Stimulated activated CD8-positive, alpha-beta memory T cell treated with anti-CD3 and anti-CD28 coated beads, Interleukin-7, amount 100 ng/mL, for 1 hour (primary cell): ENCODE measurements at places on chromosomes 2 and 18.

- no peak for DNase-seq
Observed at GRCh38 chr2:192010073-192010472, 163.2 kb upstream of the CAVIN2 start.

- DNase-seq, result no peak
Observed at GRCh38 chr2:229553091-229553490, 161.3 kb downstream of the DNER start.

GRCh38 chr2:187478719-187479118 lies 30.7 kb upstream of the CALCRL start:
- DNase-seq, result no peak

GRCh38 chr2:131044075-131044756 lies 49.0 kb downstream of the FAM168B start:
- no peak for DNase-seq

DNA sequence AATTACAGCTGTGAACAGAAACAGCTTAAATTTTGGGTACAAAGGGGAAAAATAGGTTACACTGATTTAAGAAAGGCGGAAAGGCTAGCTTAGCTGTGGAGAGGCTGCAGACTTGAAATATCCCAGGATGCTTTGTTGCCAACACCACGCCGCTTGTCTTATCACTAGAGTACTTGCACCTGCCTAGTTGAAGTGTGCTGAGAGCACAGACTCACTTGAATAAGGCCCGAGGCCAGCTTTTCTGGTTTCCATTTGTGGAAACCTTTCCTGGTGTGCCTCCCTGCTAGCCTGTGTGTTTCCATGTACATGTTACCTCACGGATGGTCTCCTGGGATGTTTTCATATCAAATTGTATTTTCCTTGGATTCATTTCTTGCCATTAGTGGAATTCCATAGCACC lies 3.2 kb downstream of the CABLES1 start:
- DNase-seq, result no peak

- no peak for DNase-seq
Observed at GRCh38 chr2:83196225-83196624, 1262.9 kb downstream of the SUCLG1 start.

GRCh38 chr2:26805241-26805676 lies 19.4 kb downstream of the CENPA start:
- no peak for DNase-seq

GRCh38 chr2:204312105-204312504 lies 233.2 kb upstream of the PARD3B start:
- DNase-seq, result no peak

DNA sequence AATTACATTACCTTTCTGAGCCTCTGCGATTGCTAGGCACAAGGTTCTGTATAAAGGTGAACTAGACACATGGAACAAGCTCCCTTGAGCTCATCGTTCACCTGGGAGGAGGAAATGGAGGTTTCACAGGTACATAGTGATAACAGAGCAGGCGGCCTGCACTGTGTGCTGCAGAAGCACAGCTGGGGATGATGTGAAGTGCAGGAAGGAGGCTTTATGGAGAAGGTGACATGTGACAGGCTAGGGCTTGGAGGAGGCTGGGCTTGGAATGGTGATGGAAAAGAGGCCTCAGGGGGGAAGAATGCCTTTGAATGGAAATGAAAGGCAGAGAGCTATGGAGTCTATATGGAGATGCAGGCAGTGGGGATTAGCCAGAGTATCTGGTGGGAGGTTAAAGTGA lies 22.9 kb downstream of the MARCHF4 start:
- DNase-seq, result no peak

GRCh38 chr2:85157345-85157744 lies 24.2 kb downstream of the TCF7L1 start:
- DNase-seq, result no peak

GRCh38 chr2:128250229-128251025 lies 68.2 kb downstream of the HS6ST1 start:
- no peak for DNase-seq

GRCh38 chr2:42048299-42049220 lies 739 bp downstream of the PKDCC start:
- DNase-seq, result no peak

DNA sequence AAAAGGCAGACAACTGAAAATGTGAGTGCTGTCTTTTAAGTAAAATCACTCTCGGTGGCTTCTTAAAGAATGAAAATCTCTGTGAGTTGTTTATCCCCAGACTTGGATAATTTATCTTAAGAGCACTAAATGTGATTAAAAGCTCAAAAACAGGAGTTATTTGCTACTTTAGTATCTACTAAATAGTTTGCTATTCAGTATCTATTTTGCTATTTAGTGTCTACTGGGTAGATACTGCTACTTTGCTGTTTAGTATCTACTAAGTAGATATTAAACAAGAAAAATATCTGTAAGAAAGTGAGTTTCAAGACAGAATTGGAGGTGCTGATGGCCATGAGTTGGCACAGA lies 1.4 kb upstream of the KCNG3 start:
- no peak for DNase-seq

GRCh38 chr2:86139981-86140380 lies 33.9 kb downstream of the PTCD3 start:
- DNase-seq, result no peak

DNA sequence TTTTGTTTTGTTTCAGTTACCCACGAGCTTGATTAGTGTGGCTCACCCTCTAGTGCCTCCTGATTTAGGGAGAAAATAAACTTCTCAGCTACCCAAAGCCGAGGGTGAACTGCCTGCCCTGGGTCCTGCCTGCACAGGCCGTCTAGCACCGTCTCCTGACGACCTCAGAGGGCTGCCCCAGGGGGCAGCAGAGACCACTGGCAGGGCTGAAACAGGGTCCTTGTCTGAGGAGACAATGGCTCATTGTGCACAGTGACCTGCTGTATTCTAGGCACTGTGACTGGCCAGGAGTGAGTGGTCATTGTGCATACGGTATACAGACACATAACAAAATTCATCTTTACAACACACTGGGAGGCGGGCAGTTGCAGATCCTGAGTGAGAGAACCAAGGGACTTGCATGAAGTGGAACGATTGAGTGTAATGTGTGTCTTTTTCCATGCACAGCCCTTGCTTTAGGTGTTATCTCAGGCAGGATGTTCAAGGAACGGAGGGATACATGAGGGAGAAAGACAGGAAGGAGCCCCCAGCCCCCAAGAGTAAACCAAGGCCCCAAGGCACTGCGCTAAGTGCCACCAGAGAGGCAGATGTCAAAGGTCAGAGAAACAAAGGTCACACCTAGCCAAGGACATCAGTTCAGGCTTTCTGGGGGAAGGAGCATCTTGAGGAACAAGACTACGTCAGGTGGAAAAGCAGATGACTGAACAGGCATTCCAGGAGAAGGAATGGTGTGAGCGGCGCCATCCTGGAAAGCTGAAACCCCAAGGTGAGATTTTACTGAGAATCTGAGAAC lies 421.3 kb downstream of the LPIN1 start:
- no peak for DNase-seq

GRCh38 chr2:107543793-107544192 lies 282.9 kb upstream of the RGPD4 start:
- DNase-seq, result no peak

- no peak for DNase-seq
Observed at GRCh38 chr2:111189106-111189505, 68.4 kb downstream of the BCL2L11 start.

GRCh38 chr2:99476629-99477028 lies 13.2 kb downstream of the REV1 start:
- no peak for DNase-seq

DNA sequence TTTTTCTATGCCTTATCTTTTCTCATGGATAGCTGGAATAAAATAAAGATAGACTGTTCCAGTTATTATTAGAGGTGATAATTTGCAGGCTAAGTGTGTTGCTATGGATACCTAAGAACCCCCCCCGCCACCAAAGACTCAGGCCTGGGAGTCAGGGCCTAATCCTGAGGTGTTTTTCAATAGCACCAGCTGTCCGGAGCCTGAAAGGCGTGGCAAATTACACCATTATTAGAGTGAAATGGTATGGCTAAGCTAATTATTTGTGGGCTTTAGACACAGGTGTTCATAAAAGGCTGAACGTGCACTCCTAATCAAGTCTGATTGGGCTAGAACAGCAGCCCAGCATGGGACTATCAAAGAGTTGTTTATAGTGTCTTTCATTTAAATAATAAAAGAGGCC lies 293.2 kb upstream of the DCC start:
- DNase-seq, result no peak

- DNase-seq, result no peak
Observed at GRCh38 chr2:127153691-127154158, 46.8 kb upstream of the BIN1 start.

DNA sequence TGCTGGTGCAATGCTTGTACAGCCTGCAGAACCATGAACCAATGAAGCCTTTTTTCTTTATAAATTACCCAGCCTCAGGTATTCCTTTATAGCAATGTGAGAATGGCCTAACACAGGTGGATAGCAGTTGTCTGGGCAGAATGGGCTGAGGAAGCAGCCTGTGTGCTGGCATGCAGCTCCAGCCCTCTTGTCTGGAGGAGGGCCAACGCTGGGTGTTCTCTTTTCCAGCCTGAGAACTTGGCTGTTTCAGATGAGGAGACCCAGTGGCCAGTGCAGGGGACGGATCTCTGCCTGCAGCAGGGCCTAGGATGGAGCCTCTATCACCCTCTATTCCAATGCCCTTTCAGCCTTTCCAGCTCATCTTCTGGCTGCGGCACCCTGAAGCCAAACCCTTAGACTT lies 58.8 kb downstream of the CTIF start:
- no peak for DNase-seq

DNA sequence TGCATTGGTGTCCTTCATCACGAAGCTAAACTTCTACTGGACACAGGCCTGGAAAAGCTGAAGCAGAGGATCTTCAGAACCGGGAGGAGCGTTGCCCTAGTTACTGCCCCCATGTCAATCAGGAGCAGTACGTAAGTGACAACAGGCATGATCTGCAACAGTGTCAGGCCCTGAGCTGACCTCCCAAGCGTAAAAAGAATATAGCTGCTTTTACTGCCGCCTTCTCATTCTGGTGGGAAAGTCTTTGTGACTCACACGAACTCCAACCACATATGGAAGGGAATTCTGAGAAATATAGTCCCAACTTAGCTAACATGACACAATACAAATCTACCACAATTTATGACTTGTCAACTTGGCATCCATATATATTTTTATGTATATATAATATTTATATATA lies 1007.7 kb upstream of the CDH2 start:
- DNase-seq, result no peak

DNA sequence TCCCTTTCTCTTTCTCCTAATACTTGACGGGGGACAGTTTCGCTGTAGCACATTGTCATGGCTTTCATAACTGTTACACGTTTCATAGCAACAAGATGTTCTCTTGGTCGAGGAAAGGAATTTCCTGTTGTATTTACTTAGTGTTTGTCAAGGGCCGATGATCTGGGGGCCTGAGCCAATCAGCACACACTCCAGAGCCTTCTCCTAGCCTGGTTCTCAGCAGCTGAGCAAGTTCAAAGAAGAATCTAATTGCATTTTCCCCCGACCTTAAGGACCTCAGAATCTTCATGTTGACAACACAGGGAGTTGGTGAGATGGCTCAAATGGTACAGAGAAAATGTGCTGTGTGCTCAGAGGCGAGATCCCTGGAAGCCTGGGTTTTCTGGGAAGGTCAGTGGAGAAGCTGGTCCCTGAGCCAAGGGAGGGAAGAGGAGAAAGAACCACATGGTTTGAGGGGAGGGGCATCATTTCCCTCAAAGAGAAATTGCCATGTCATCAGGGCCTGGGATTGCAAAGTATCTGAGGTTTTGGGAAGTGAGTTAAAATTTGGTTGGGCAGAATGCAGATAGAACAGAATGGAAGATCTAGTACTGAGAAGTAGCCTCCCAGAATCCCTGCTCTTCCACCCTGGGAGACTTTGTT lies 76.9 kb upstream of the AGAP1 start:
- DNase-seq, result no peak

- no peak for DNase-seq
Observed at GRCh38 chr2:98459496-98460175, 15.0 kb downstream of the INPP4A start.

DNA sequence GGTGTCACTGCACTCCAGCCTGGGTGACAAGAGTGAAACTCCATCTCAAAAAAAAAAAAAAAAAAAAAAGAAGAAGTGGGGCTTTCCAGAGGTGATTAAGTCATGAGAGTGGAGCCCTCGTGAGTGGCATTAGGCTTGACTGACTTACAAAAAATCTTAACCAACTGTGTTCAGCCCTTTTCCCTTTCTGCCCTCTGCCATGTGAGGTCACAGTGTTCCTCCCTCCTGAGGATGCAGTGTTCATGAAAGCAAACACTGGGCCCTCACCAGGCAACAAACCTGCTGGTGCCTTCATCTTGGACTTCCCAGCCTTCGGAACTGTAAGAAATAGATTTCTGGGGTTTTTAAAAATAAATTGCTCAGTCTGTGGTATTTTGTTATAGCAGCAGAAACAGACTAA lies 37.0 kb upstream of the METTL21A start:
- no peak for DNase-seq

DNA sequence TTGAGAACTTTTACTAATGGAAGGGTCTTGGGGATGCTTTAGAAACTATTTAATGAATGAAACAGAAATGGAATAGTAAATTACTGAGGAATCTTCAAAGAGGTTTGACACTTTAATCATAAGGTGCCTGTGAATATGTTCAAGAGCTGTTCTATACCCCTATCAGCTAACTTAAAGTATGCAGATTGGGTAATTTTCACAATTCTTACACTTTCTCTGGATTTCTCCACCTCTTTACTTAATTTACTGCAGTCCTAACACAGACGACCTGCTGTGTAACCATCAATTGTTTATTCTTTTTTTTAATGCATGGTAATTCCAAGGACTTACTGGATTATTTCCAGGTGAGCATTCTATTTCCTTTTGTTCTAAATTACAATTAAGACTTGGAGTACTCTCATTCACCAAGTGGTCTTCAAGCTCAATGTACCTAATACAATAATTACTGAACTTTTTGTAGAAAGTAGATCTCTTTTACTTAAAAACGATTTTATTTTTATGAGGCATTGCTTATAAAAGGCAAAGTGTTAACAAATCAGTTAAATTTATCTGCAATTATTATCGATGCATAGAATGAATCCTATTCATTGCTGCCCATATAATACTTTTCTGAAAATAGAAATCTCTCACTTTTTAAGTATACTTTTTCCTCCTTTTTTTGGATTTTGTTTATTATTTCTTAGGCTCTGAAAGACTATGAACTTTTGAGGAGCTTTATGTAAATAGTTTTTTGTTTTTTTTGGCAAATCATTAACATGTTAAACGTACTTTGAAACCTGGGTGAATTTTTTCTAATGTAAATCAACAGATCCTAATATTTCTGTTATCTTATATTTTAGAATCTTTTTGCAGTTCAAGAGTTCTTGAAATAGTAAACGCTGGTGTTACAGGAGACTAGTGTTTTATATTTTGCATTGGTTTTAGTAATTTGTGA lies 5.5 kb downstream of the VSNL1 start:
- DNase-seq, result no peak

- no peak for DNase-seq
Observed at GRCh38 chr2:35447821-35448220, 907.8 kb upstream of the CRIM1 start.
